ENCODE measurements at places on chromosomes 7 and 10.

DNA sequence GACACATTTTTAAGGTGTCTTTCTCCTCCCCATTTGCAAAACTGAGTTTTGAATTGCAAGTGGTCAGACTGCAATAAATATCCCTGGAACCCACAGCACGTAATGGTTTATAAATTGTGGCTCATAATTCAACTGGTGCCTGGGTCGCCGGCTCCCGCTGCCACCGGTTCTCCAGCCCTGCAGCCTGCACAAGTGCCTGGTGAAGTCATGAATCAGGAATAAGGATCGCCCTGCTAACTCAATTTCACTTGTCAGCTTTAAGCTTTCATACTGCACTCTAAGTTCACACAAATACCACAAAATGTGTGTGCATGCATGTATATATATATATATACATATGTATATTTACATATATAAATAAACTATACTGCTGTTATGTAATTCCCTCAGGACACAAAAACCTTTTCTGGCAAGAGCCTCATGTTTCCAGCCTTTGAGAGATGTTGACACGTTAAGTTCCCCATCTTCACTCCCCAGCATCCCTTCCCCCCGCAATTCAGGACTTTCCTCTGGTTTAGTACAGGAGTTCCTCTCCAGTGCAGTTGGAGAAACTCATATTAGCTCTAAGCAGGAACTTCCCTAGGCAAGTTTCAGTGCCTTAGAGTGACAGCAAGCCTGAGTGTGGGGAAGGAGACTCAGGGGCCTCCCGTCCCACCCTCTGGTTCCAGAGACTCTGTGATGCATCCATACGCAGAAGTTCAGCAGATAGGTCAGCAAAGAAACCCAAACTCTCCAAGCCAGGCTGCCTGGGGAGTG lies 129.2 kb upstream of the UNC5B start:
- DNase-seq, result no peak

DNA sequence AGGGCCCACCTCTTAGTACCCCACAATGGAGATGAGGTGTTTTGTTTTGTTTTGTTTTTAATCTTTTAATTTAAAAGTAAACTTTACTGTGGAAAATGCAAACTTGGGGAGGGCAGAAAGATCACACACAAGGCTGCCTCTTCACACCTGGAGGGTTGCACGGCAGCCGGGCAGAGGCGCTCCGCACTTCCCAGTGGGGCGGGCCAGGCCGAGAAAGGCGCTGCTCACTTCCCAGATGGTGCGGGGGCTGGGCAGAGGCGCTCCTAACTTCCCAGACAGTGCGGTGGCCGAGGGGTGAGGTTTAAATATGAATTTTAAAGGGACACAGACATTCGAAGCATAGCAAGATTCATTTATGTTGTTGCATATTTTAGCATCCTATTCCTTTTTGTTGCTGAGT lies 235.9 kb upstream of the MTPN start:
- DNase-seq, result no peak

DNA sequence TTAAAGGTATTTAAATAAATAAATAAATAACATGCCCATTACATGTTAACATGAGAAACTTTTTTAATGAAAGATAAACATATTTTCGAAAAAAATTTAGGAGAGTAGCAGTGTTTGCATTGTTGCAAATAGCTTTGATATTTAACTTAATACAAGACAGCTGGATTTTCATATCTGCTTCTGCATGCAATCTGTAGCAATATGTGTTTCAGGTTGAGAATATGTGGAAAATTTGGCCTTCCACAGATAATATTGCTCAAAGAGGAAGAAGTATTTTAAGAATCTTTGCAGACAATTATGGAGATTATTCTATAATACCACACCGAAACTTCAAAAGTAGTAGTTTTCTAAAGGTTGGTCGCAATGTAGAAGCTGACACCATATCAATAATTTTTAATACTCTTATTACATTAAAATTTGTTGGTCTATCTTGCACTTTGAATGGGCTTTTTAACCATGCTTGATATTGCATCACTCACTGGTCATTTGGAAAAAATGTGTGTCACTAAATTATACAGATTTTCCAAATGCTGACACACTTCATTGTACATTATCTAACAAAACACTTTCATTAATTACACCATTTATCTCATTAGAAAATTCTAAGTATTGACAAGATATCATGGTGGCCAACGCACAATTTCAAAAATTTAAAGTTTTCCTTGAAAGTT lies 229.8 kb upstream of the HDAC9 start:
- DNase-seq, result peak; percentile 34

GRCh38 chr10:107859065-107859464 lies 694.6 kb upstream of the SORCS1 start:
- DNase-seq, result no peak

GRCh38 chr7:36723291-36723690 lies 1.0 kb downstream of the AOAH start:
- no peak for DNase-seq

DNA sequence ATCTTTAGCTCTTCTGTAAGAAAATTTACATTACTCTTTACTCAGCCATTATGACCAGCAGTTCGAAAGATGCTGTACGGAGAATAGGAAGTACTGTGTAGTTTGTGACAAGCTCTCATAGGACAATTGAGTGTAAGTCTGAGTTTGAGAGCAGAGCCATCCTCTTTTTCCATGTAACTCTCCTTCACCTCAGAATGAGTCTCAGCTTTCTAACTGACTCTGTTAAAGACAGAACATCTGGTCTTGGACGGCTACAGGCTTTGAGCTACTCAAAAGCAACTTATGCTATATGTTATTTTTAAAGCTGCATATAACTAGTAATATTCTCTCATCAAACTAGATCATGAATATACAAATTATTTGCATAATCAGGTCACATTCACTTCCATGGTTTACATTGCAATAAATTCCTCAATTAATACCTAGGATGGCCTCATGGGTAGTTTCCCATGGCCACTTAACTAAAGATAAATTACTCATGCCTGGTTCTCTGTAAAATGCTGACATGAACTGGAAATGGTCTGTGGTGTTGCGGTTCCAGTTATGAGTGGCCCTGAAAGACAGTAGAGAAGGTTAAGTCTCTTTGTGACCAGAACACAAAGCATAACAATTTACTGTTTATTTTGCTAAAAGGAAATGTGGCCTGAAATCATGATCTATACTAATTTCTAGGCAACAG lies 358.7 kb downstream of the PHF14 start:
- no peak for DNase-seq

GRCh38 chr7:2018569-2019460 lies 213.9 kb downstream of the MAD1L1 start:
- DNase-seq, result peak; percentile 89
